Fibroblast of the conjunctiva (primary cell): ENCODE measurements at places on chromosomes 7 and 10.

GRCh38 chr7:124192885-124193284, 160.0 kb upstream of the TMEM229A start:
- no peak for DNase-seq

DNA sequence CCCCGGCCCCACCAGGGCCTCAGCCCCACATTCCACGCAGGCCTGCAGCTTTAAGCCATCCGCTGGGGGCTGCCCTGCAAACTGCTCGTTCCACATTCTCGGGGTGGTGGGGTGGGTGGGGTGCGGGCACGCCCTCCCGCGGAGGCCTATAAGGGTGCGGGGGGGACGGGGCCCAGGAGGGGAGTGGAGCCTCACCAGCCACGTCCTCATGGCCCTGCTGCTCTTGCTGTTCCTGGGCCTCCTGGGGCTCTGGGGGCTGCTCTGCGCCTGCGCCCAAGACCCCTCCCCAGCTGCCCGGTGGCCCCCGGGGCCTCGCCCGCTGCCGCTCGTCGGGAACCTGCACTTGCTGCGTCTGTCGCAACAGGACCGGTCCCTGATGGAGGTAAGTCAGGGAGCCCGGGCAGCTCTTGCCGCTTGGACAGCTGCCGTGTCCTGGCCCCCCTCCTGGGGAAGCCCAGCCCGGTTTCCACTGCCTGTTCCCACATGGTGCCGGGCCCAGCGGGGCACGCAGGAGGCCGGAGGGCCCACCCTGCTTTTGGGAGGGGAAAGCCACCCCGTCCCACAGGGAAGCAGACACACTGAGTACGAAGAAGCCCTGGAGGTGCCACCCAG, at the start of gene CYP2W1:
CYP2W1 (plus strand) TSS at position 178 of the 612 bp plus-strand sequence; CDS start at position 209, 31 bp downstream.
- DNase-seq, result no peak

DNA sequence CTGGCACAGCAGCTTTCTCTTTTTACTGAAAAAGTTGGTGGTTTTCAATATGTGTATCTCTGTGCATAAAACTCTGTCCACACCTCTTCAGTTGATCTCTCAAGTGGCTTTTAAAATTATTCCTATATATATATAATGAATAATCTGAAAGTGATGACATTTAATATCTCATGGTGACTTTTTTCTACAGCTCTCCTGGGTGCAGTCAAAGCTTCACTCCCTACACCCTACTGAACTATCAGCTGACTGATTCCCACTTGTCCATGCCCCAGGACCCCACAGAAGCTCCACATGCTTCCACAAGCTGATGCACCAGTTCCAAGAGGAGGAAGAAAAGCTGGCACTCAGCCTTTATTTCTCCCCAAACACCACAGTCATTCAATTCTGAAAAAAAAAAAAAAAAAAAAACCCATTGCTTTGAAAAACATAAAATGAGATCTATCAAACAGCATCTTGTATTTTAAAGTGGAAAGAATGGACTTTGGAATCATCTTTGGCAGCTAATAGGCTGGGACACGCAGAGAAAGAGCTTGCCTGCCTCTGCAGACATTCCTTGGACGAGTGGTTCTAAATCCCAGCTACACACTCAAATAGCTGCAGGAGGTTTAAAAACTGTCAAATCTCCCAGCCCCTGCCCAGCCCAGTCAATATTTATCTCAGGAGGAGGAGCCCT, 75.3 kb upstream of the GDF10 start:
- no peak for DNase-seq

DNA sequence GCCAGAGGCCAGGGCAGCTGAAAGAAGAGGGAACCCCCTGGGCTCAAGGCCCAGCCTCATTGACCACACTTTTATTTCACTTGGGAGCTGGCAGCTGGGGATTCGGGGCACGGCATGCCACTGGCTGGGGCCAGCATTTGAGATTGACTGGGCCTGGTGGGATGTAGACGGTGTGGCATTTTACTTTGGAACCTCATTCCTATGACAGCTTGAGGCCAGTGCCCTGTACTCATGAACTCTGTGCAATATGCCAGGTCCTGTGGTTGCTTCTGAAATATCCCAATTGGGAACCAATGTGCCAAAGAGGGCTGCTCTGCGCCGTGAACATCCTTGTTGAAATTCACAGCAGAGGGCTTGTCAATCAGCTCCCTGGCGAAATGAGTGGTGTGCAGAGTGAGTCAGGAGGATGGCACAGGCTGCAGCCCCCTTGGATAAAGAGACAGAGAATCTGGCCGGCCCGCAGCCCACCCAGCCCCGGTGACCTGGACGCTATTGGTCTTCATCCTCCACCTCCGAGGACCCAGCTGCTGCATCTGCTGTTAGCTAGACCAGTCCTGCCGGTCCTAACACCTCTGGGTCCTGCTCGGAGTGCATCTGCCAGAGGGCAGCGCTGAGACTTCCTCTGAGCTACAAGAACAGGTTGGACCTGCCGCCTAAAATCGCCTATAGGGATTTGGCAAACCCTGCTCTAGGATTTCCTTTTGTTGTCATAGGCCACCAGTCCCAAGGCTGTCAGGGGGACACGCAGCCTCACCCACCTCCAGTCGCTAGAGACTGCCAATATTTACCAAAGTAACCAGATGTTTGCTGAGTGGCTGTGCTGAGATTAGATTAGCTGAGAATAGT, 58.0 kb downstream of the PRKAG2 start:
- no peak for DNase-seq

DNA sequence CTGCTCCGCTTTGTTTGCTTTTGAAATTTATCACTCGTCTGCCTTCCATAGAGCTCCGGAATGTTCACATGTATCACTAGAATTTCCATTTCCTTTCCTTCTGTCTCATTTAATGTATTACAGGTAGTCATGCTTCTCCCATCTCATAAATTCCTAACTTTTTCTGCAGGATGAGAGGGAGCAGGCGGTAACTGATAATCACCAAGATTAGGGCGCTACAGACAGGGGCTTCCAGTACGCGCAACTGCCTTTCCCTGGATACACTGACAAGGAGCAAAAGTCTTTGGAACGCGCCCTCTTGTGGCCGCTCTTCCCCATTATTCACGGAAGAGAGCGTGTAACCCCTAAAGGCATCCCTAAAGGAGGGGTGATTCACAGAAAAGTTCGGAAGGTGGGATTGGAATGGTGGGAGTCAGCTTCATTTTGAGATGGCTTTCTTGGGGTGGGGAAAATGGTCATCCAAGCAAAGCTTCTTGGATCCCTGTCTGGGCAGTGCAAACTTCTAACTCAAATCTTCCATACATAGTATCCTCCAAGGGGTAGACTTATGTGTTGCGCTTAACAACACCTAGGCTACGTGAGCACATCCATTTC, 6.5 kb downstream of the INHBA start:
- peak; percentile 71 for DNase-seq

DNA sequence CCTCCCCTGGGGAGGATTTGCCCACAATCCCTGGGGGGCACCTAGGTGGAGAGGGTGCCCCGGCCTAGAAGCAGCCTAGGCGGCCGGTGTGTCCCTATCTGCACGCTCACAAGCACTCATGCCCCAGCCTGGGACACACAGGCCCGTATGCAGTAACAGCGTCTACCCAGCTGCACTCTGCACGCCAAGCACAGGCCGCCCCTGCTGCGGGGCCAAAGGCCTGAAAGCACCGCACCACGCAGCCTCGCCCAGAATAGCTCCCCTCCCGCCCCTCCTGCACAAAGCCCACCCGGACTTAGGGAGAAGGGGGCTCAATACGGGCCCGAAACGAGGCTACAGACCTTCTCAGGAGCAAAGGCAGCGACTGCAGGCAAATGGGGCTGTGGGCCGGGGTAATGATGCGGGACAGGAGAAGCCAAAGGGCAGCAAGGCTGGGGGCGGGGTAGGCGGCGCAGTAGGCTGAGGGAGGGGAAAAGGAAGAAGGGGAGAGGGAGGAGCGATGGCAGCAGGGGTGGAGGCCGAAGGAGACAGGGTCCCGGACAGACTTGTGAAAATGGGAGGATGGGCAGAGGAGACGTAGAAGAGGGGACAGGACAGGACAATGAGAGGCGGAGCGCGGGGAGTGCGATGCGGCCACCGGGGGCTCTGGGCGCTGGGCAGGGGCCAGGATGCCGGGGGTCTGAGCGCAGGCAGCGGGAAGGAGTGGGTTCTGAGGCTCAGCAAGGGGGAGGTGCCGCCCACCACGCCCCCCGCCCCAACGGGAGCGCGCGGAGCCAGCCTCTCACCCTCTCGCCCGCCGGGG, 544 bp downstream of the GPRIN2 start:
- no peak for DNase-seq

- no peak for DNase-seq
These were observed 11.0 kb downstream of the RASGEF1A start for GRCh38 chr10:43255634-43256431.

- DNase-seq, result no peak
These were observed 51.1 kb downstream of the NOD1 start for GRCh38 chr7:30427296-30428070.

DNA sequence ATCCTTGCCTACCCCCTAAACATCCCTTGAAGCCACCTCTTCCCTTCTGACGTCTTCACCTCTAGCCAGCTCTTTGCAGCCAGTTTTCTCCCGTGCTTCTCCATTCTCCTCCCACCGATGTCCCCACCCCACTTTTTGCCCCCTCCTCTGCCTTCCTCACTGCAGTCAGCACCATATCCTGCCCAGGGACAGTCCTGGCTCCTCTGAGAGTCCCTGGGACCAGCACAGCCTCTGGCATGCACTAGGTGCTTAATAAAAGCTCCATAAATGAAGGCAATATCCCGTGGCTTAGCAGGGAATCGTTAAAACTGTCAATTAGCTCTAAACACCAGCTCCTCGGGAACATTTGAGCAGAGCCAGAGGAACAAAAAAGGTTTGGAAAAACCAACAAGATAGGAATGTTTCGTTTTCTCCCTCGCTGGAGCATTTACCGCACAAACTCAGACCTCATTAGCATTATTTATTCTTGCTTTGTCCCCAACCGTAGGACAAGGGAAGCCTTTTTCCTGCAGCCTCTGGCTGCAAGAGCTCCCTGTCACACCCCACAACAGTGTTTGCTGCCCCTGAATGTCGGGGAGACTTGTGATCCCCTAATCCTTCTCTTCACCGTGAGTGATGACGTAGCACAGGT, 16.1 kb downstream of the MYL10 start:
- DNase-seq, result no peak

DNA sequence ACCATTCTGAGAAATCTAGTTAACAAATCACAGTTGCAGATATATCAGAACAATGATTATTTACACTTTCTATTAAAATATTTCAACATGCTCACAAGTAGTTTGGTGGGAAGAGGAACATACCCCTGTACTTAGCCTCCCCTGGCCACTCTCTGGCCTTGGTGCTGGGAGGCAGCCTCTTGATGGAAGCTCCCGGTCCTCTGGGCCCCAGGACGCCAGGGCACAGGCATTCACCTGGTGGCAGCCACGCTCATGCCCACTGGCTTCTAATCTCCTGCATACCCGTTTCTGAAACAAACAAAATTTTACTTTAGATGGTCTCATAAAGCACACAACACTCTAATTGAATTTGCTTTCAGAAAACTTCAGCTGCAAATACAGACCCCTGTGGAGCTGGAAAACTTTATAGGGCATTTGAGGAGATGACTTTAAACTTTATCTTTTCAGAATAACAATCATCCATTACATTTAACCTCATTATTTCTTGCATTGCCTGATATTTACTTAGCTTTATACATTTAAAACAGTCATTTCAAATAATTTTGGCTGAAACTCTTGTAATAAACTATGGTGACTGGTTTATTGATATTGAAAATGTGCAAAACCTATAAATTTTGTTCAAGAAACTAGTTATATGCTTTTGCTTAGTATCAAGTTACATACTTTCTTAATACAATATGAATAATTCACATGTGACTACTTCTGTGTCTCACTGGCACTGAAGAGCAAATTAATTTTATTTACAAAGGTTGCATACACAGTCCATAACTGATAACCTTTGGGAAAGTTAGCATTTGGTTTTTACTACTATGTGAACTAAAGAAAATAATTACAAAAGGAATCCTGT, 30.8 kb downstream of the C10orf143 start:
- DNase-seq, result no peak

GRCh38 chr7:87960239-87960638, 26.2 kb downstream of the ADAM22 start:
- no peak for DNase-seq

- no peak for DNase-seq
These were observed 31.1 kb upstream of the RHEB start for GRCh38 chr7:151550656-151551286.

- DNase-seq, result peak; percentile 54
These were observed 39.0 kb upstream of the IFRD1 start for GRCh38 chr7:112411186-112411795.

DNA sequence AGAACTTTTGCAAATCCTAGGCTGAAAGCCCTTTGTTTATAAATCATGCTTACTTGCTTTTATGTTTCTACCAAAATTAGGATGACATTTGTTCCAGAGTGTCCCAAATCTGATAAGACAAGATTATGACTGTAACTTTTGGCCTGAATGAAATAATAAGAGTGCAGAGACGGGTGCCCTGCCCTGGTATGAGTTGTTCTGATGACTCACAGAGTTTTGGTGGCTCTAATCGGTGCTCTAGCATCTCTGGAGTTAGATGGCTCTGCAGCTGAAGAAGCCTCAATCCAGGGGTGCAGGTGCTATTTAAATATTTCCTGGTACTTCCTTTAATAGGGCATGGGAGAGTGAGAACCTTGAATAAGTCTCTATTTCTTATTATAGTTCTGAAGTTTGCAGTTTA, 102.2 kb upstream of the ELMO1 start:
- no peak for DNase-seq

GRCh38 chr10:111481261-111481826, 404.5 kb downstream of the ADRA2A start:
- no peak for DNase-seq

DNA sequence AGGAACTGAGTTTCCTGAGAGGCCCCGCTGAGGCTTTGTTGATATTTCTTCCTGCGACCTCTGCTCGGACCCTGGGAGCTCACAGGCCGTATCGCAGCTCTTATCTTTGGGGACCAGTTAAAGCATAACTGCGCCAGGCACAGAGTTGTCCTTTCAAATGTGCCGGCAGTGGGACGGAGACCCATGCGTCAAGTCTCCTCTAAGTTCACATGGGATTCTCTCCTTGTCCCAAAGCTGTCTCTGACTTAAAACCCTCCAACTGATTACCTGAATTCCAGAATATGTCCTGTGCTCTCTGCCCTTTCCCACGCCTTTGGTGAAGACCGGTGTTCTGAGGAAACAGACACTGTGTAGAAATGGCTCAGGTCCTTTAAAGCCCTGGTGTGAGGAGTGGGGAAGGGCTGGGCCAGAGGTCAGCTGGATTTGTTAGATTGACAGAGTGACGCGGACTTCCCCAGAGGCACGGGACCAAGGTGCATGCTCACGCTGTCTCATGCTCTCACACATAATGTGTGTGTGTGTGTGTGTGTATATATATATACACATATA, 169.8 kb downstream of the EGFR start:
- no peak for DNase-seq

GRCh38 chr7:93029056-93029455, 88.7 kb downstream of the SAMD9 start:
- no peak for DNase-seq

- peak; percentile 64 for DNase-seq
These were observed 23.6 kb upstream of the SRI start for GRCh38 chr7:88243345-88243909.

- no peak for DNase-seq
These were observed 36.6 kb upstream of the PDLIM1 start for GRCh38 chr10:95327367-95327766.

- DNase-seq, result no peak
These were observed 167.7 kb downstream of the SEMA3D start for GRCh38 chr7:85019176-85019575.
